ENCODE measurements at places on chromosomes 5 and 9.

DNA sequence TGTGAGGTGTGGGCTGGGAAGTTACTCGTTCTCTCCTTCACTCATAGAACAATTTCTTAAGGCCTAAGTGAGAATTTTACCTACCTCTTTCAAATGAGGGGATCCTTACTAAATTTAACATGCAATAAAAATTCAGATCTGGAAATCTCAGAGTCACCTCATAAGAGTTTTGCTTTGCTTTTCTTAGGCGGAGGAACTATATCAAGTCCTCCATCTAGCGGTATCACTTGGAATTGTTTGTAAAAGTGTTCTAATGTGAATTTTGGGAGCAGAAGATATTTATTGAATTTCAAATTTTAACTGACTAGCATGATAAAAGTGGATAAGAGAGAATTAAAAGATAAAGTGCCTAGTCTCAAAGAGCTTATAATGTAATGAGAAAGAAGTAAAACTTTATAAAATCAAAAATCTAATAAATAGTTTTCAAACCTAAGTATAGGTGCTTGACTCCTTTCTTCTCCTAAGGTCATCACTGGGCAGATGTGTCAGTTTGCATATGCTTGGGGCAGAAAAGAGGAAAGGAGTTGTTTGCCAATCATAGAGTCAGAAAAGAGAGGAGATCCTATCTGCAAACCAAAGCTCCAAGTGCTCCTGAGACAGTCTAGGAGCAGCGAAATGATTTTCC, 145.7 kb upstream of the DAB2 start:
- DNase-seq, result peak; percentile 43

DNA sequence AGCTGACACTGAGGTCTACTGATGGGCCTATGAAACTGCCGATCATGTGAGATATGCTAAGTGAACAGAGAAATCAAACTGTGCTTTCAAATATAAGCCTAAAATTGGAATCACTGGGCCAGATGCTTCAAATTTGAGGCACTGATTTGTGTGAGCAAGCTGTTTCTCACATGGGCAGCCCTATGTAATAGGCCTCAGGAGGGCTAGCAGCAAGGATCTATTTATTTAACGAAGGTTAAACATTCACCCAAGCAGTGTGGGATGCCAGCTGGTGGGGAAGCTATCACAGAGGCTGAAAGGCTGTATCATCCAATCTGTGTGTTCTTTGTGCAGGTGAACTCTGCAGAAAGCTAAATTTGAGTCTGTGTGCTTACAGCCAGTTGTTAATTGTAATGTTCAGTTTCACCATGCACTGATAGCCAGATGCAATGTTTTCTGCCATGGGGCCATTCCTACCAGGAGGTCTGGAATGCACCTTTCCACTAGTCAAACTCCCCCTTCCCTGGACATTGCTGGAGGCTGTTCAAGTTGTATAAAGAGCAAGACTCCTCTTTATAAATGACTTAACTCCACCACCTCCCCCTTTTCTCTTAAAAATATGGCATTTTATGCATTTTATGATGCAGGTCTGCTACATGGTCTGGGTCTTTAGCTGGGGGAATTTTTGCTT, 228.9 kb downstream of the SH3GL2 start:
- DNase-seq, result no peak

- DNase-seq, result no peak
These were observed 245.8 kb downstream of the MTRR start for GRCh38 chr5:8114597-8115266.

GRCh38 chr5:57804007-57804444, 321.4 kb upstream of the ACTBL2 start:
- peak; percentile 89 for DNase-seq

GRCh38 chr5:77418162-77418561, 74.0 kb downstream of the WDR41 start:
- DNase-seq, result no peak

GRCh38 chr5:145824040-145824439, 11.1 kb downstream of the PRELID2 start:
- DNase-seq, result no peak

DNA sequence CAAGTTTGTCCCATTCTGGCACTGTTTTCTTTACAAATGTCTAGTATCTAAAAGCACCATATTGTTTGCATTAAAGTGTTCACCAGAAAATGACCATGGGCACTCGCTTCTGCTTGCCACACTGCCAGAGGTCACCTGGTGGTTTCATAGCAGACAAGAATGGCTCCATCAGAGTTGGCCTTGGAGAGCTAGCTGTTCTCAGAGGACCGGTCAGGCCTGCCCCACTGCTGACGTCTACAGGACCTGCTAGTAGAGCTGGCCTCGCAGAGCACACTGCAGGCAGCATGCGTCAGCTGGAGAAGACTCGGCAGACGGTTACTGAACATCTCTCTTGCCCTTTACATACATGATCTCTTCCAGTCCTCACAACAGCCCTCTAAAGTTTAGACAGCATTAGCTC, 8.7 kb upstream of the TLX3 start:
- DNase-seq, result no peak
